GM18507 (cell line): ENCODE measurements at places on chromosomes 2 and 18.

- no peak for DNase-seq
These were observed 14.2 kb downstream of the ERCC3 start for GRCh38 chr2:127279781-127280180.

- DNase-seq, result no peak
These were observed 1.0 kb downstream of the CNNM3 start for GRCh38 chr2:96816836-96817702.

DNA sequence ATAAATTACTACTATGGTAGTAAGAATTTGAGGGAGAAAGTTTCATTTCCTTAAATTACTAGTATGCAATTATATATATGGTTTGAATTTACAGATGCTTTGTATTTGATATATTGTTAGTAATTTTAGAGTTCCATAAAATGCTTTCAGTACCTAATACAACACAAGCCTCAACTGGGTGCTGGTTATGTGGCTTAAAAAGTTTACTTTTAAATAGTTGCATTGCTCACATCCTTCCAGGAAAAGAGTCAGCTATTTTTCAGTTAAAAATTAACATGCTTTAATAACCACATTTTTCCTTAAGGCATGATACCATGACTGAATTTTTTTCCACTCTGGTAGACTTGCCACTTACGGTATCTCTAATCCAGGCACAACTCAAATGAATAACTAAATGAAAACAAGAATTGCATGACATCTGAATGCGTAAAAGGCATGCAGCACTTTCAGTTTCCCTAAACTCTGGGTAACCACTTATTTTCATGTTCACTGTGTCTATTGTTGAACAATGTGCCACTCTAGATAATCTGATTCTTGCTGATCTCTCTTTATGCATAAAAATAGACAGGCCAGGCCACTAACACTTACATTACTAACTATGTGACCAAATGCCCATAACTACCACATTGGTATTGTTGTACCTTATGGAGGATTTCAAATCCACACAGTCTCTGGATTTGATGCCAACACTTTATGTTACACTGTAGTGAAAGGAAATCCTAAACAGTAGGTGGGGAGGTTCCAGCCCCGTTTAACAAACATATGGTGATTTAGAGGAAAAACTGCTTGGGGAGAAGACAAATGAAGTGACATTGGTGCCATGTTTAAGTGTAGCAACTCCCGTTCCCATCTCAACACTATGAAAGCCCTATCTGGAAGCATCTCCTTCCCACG, 35.5 kb upstream of the SLC35F5 start:
- peak; percentile 28 for DNase-seq

DNA sequence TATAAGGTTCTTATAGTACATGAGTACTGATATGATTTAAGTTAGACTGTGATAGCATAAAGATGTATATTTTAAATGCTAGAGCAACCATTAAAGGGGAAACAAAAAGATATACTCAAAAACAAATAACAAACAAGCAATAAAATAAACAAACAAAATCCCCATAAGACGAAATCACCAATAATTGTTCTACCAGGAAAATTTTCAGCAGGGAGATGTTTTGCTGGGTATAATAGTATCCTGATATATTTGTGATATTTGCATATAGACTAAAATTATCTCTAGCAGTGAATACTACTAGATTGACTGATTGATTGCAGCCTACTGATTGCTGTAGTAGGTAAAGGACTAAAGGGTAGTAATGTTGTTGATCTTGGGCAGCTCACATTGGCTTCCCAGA, 177.4 kb downstream of the TMEM182 start:
- DNase-seq, result no peak

- no peak for DNase-seq
These were observed 33.6 kb downstream of the B3GNT7 start for GRCh38 chr2:231429152-231429551.

DNA sequence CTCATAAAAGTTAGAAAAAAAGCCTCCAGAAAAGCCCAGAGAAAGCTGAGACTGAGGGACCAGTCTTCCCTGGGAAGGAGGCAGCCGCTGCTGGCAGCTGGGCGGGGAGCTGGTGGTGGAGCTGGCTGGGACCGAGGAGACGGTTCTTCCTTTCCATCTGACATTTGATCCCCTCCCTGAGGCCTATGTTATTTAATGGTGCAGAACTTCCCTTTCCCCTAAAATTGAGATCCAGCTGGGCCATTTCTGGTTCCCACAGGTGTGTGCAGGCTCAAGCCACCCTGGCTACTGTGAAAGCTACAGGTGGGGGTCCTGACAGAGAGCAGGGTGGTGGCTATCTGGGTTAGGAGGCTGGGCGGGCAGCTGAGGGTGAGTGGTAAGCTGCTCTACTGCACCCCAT, 81.5 kb upstream of the FZD7 start:
- DNase-seq, result no peak

DNA sequence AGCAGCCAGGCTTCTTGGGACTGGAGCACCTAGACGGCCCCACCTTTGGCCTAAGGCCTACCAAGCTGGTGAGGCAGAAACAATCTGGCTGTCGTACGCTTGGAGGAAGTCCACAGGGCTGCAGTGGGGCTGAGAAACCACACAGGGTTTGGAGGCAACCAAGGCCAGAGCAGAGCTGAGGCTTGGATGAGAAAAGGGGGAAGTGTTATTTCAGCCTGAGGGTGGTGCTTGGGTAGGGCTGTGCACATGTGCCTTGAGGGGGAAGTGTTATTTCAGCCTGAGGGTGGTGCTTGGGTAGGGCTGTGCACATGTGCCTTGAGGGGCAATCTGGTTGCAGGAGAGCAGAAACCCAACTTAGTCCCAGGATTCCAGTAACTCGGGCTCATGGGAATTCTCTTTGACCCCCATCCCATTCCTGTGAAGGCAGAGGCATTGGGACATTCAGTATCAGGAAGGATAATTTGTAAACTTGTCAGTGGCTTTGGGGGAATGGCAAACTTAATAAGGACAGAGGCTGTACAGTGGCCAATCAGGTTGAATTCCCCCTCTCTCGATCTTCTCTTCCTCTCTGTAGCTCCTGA, 971 bp upstream of the FBXO41 start:
- no peak for DNase-seq

DNA sequence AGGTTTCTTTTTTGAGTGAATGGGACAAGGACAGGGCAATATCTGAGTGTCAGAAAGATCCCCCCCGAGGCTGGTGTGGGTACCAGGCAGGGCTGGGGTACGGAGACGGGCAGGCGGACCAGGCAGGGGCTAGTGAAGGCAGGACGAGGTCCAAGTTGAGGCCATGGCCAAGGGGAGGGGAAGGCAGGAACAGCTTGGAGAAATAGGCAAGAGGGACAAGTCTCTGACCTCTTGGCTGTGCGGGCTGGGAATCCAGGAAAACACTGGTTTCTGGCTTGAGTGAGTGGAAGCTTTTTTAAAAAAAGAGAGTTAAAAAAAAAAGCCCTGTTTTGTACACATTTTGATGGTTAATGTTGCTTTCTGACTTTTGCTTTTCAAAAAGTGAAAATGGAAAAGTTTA, 30.3 kb downstream of the ASAP2 start:
- no peak for DNase-seq

GRCh38 chr2:200756618-200757321, 54.9 kb upstream of the BZW1 start:
- peak; percentile 9 for DNase-seq

GRCh38 chr2:145404690-145405089, 884.8 kb upstream of the ZEB2 start:
- no peak for DNase-seq

DNA sequence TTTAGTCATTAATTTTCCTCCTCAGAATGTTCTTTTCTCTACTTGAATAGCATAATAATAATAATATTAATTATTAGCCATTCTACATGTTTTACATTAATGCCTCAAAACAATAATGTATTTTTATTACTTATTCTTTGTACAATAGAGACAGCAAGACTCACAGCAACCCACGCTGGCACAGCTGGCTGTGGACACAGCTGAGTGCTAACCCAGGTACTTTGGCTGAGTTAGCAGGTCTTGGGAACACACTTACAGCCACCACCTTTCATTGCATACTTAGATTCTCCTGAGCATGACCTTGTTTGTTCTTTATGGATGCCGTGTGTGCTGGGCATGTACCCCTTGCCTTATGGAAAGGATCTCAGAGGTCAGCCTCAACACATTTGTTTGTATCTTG, 260.2 kb upstream of the ST6GAL2 start:
- DNase-seq, result no peak
